Cardiac septum (tissue), 1 donor: ENCODE measurements at places on chromosomes 13 and 19. TPM values are rescaled to one million over a fixed set of nuclear protein-coding genes. Genes with fewer than 3 reads are reported as not detected.

The ZNF222 gene
- total RNA-seq, result 3.6 TPM

The FEM1A gene
- total RNA-seq, result 33.2 TPM

The SBSN gene
- total RNA-seq, result not detected

The ATP4B gene
- total RNA-seq, result not detected

The DAND5 gene
- 11.4 TPM for total RNA-seq

The SLC10A2 gene
- total RNA-seq, result not detected
